ENCODE measurements at places on chromosomes 16 and 17.

DNA sequence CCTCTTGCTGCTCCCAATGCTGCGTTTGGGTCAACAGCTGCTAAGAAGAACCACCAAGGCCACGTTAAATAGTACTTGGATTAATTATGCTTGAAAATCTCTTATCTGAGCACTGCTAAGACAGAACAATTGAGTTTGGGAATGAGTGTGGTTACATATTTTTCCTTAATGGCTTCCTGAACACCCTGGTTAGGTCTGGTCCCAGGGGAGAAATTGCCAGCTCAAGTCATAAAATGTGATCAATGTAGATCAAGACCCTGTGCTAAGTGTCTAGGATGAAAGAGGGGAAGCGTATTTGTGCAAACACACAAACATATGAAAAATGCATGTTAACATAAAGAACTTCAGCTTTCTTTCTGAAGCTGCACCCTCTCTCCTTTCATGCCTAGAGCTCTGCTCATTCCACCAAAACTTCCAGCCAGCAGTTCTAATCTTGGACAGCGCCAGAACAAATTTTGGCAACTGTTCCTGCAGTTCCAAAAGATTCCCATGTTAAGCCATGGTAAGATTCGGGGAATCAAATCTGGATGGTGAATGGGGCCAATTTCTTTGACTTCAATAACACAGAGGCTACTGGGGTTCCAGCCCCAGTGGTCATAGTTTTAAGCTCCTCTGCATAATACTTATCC is 72.0 kb downstream of the ZFHX3 start:
- DNase-seq: no peak

DNA sequence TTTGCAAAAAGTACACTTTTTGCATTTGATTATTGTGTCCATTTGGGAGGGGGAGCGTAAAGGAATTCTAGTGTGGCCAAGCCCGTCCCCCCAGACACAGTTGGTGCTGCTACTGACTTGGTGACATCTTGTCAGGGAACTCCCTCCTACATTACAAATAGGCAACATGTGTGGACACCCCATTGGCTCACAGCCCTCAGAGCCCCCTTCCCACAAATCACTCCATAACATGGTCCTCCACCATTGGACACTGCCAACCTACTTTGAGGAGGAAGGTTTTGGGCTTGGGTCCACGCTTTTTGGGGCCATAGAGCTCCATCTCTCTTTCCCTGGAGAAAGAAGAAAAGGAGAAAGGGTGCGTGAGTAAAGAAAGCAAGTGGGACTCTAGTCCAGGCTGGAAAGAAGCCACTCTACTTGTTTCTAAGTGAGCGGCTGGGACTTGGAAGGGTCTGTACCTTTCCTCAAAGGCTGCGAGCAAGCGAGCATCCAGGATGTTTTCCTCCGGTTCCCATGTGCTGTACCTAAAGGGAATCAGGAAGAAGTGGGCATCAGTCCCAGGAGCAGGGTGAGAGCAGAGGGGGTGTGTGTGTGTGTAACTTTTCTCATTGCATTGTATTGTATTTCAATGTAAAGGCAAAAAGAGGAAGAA is 958 bp downstream of the CBX8 start:
- DNase-seq: no peak

DNA sequence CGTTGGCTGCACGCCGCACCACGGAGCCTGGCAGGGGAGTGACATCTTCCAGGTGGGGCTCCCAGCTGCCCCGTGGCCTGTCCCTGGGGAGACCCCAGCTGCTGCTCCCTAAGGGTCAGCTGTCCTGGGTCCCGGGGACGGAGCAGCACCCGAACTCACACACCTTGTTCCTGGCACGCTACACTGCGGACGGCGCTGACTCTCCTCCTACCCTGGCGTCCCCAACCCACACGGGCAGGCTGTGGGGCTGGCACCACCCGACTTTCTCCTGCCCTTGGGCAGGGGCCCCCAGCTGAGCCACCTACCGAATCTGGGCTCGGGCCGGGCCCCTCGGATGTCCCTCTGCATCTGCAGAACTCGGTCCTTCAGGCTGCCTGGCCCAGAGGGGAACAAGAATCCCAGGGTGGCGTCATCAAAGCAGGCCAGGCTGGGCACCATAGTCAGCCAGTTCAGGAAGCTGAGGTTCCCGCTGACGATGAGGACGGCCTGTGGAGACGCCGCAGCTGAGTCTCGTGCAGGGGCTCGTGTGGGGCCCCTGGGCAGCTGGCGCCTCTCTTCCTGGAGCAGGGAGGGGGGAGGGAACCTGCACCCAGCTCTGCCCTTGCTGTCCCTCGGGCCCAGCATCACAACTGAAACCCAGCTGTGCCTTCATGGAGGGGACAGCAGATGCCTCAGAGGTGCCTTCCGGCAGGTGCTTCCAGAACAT is 70.5 kb upstream of the GNG13 start:
- DNase-seq: no peak

DNA sequence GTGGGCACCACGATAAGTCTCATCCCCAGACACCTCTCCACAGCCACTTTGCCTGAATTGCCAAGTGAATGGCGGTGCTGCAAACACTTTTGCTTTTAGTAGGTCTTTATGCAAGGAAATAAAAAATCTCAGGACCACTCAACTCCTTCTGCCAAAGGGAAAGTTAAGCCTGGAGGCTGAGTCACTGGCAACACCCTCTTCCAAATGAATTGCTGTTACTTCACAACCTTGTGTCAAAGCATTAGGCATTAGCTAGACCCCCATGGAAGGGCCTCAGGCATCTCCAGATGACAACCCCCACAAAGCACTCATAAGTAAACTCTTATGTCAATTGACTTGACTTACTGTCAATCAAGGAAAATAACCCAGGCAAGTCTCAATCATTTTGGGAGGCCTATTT is 43.0 kb downstream of the RNF112 start:
- DNase-seq: no peak

- DNase-seq: peak; percentile 39
Measured at GRCh38 chr17:48718761-48719641, 3.3 kb downstream of the PRAC1 start.

DNA sequence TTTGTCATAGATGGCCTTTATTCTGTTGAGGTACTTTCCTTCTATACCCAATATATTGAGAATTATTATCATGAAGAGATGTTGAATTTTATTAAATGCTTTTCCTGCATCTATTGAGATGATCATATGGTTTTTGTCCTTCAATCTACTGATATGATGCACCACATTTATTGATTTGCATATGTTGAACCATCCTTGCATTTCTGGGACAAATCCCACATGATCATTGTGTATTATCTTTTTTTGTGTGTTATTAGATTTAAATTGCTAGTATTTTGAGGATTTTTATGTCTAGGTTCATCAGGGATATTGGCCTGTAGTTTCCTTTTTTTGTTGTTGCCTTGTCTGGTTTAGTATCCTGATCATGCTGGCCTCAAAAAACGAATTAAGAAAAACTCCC is 124.5 kb upstream of the CES5A start:
- no peak for DNase-seq

DNA sequence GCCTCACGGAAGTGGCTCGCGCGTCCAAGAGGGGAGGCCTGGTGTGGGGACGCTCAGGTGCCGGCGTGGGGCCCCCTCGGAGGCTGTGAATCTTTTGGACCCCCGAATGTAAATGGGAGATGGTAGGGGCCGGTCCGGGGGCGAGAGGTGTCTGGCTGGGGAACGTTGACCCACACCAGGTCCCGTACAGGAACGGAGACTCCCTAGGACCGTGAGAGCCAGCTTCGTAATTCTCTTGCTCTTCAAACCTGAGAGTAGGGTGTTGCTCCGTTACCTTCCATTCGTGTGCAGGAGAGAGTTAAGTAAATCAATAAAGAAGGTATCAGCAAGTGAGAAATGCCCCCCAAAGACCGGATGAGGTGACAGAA is 481 bp downstream of the LYRM1 start:
- DNase-seq: no peak

- DNase-seq: no peak
Measured at GRCh38 chr16:50102051-50102746, 36.4 kb downstream of the HEATR3 start.

DNA sequence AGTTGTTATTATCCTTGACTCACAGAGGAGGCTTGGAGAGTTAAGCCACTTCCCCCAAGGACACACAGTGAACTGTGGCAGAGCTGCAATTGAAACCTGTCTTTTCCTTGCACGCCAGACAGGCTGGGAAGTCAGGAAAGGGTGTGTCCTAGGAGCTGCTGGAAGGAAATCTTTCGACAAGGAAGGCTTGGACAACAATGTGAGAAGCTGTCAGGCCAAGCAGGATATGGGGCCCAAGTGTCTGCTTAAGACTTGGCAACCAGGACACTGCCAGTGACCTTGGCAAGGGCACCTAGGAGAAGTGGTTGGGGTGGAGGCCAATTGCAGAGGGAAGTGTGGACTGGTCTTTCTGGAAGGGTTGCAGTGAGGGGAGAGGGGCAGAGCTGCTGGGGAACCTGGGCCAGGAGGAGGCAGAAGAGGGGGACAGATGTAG is 2.1 kb upstream of the CAMKK1 start:
- DNase-seq: no peak

GRCh38 chr16:51141106-51141505 is 10.0 kb downstream of the SALL1 start:
- no peak for DNase-seq

DNA sequence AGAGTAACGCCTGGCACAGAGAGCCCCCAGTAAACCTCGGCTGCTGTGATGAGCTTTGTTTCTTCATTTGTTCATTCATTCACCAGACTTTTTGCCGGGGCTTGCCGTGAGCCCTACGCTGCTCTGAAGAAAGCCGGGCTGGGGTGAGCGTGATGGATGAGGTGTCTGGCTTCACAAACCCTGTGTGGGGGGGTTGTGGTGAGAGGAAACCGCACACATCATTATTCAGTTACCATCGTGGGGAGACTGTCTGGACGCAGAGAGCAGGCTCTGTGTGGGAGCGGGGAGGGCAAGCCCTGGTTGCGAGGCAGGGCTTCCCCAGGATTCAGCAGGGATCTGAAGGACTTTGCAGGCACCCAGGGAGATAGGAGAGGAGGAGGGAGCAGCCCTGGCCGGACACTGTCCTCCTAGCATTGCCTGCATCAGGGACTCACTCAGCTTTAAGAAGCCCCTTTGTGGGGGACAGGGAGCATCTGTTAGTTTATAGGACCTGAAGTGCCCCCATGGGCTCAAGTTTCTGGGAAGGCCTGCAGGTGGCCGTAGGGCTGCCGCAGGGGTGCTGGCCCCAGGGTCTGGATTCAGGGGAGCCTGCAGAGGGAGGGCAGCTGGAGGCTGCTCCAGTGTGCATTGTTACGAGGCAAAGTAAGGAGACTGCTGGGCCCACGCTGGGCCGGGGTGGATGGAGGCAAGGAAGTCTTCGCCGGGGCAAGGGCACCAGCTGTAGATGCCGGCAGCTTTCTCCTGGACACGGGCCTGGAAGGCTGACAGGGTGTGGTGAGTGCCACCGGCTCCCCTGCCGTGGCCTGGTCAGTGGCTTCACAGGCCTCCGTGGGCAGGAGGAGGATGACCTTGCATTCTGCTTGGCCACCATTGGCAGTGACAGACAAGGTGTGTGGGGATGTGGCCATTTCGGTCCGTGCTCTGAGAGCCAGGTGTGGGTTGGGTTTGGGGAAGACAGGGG is 334.5 kb downstream of the SEC14L1 start:
- no peak for DNase-seq

GRCh38 chr16:83138976-83139690 is 512.4 kb downstream of the CDH13 start:
- DNase-seq: no peak

DNA sequence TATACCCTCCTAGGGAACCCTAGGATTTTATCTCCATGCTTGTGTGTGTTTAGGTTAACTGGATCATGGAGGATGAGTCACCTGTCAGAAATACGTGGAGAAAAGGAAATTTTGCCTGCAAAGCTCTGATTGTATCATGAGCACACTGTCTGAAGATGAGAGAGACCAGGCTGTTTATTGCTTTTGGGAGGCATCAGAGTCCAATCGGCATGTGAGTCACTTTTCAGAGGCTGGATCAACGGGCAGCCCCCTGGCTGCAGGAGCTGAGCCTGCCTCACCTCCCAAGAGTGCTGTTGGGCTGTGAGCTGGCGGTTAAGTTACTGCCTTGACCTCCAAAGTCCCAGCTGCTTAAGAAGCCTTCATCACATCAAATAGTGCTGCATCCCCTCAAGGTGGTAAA is 41.5 kb upstream of the MED9 start:
- no peak for DNase-seq

DNA sequence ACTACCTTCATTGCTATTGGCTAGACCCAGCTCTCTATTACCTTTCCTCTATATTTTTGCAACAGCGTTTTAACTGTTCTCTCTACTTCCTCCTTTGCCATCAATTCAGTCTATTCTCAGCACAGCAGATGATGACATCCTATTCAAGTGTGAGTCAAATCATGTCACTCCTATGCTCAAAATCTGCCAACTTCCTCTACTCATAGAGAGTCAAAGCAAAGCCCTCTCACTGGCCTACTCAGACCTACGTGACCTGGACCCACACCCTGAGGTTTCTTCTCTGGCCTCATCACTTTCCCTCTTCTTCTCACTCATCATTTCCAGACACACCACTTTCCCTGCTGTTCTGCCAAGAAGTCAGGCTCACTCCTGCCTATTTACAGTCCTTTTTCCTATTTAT is 289.0 kb upstream of the AXIN2 start:
- DNase-seq: no peak

GRCh38 chr17:6927290-6928126 is 68.3 kb upstream of the ALOX12 start:
- no peak for DNase-seq

DNA sequence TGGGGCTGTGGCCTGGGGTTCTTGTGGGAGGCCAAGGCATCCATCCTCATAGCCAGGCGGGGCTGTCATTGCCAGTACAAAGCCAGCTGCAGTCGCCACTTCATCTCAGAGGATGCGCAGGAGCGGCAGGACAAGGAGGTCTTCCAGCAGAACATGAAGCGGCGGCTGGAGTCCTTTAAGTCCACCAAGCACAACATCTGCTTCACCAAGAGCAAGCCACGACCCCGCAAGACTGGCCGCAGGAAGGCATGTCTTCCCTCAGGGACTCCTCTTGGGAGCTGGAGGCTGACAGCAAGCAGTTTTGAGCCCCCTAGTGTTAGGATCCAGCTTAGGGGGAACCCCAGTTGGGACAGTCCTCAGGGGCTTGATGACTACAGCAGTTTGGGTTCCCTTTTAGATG is 15.1 kb upstream of the PLEKHG4 start:
- no peak for DNase-seq

DNA sequence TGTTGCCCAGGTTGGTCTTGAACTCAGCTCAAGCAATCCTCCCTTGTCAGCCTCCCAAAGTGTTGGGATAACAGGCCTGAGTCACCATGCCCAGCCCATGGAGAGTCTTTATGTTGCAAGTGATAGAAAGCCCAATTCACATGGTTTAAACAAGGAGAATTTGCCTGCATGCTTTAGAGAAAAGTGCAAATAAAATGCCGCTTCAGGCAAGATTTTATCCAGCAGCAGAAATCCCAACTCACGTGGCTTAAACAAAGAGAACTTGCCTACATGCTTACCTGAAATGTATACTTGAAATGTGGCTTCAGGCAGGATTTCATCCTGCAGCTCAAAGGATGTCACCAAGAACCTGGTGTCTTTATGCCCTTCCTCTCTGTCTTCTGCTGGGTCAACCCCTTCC is 28.8 kb upstream of the XYLT2 start:
- no peak for DNase-seq

Data from RWPE2 (cell line).